Left cardiac atrium (tissue), 4 donors: ENCODE measurements at places on chromosomes 6 and 20. TPM values are rescaled to one million over a fixed set of nuclear protein-coding genes. Genes with fewer than 3 reads are reported as not detected.

Gene LYRM4
- 19.2 TPM for total RNA-seq

GRCh38 chr20:50810063-50810462 lies 15.2 kb downstream of the BCAS4 start:
- DNase-seq: no peak

GRCh38 chr20:1928154-1928553 lies 32.9 kb downstream of the SIRPA start:
- no peak for DNase-seq

DNA sequence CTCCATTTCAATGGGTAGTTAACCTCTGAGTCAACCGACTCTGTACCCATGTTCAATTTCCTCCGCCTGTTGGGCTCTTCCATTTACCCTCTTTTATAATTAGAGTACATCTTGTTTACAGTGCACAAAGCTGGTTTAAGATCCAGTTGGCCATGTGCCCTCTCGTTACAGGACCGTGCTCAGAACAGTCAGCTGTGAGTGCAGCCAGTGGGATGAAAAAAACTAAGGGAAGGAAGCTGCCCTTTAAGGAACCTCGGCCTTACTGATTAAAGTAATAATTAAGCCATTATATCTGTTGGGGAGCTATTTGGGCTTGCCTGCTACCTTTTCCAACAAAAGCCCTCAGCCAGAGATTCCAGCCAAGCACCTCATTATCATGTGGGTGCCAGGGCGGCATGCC lies 68.8 kb downstream of the TMEM170B start:
- DNase-seq: no peak

- no peak for DNase-seq
Observed at GRCh38 chr6:100176311-100176950, 182.4 kb upstream of the MCHR2 start.

DNA sequence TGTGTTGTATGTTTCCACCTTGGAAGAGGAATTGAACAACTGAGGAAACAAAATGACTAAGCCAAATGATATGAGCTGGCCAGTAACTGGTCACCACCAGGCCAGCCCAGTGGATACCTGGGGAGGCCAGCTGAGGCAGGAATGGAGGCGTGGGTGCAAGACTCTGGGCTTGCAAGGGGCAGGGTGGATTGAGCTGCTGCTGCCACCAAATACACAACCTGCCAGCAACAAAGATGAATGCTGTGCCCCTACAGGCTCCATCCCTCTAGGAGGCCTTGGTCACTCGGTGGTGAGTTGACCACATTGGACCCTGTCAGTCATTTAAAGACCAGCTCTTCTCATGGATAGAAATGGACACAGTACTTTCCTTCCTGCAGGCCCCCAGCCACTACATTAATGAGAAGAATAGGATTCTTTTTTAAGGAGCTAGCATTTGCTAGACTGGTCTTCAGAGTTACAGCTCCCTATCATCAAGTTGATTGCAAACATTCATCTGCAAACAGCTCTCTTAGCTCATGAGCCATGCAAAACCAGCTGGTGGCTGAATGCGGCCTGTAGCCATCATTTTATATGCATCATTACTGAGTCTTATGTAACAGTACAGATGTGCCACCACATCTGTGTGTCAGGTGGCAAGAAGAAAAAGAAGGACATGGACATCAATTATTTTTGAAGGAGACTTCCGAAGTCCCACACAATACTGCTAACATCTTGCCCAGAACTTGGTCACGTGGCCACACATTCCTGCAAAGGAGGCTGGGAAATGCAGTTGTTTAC lies 26.3 kb upstream of the SLC22A3 start:
- DNase-seq: no peak

DNA sequence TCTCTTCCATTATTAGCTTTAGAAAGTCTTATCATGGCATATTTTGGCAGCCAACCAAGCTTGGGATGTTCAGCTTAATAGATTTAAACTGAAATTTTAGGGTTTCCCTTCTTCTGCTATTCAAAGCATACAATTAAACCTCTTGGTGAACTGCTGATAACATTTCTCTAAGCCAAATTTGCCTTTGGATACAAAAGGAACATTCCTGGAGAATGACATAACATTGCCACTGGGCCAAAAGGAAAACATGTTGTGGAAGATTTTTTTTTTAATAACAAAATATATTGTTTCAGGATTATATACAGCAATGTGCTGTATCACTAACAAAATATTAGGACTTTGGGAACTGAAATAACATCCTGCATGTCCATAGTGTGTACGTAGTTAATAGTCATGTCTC lies 215.1 kb upstream of the TBX18 start:
- no peak for DNase-seq

DNA sequence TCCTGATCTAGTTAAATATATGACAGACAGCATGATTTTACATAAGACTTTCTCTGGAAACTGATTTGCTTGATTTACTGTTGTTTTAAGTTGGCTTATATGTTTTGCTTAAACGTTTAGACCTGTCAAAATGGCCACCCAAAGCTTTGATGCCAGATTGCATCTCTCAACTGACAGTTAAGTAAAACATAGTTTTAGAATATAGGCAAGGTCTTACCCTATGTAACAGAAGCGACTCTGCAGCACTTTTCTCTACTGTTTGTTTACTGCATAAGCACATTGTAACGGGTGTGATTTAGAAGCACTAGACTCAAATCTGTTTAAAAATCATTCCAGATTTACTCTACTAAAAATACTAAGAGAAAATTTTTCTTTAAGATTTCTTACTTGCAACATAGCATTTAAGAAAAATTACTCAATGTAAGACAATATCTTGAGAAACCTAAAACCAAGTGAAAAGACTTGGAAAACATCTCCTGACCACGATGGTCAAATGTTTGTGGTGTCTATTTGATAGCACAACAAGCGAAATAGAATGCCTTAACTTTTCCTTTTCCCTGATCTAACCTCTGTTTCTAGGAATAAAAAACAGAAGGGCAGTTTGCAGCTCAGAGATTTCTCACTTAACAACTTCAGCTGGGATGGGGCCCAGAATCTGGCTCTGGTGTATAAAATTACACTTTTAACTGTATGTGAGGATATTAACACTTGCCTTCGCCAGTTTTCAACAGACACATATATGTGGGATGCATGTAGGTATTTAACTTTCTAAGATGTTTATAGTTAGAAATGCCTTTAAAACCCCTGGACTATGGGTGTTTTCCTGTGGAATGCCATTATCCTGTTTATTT lies 47.4 kb downstream of the AIG1 start:
- DNase-seq: no peak

DNA sequence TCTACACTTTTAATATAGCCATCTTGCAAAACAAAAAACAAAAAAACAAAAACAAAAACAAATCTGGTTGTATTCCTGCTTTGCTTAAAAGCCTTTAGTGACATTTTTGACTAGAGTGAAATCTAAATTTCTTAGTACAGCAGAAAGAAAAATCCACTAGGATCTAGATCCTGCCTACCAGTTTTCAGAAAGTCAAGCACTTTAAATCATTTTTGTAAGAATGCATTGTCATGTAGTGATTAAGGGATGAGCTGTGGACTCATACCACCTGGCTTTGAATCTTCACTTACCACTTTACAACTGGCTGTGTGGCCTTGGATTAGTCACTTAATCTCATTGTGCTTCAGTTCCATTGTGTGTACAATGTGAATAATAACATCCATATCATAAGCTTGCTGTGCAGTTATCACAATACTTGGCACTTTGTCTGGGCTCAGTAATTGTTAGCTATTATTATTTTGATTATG lies 4.0 kb downstream of the MKKS start:
- no peak for DNase-seq
